ENCODE measurements at places on chromosomes 1 and 21. TPM values are rescaled to one million over a fixed set of nuclear protein-coding genes. Genes with fewer than 3 reads are reported as not detected.

RASAL2 gene
- 53.7 TPM for total RNA-seq

MAP3K21 gene
- total RNA-seq = 0.36 TPM

GPR25 gene
- total RNA-seq = not detected

BMP8B gene
- total RNA-seq = not detected

LRRIQ3 gene
- total RNA-seq = 0.65 TPM

S100B gene
- total RNA-seq = 1.5 TPM

NUP210L gene
- 0.16 TPM for total RNA-seq

WDR64 gene
- not detected for total RNA-seq

NID1 gene
- 148 TPM for total RNA-seq

NADK gene
- total RNA-seq = 86.5 TPM

CD53 gene
- total RNA-seq = not detected

COL9A2 gene
- total RNA-seq = 2.7 TPM

RSPH1 gene
- not detected for total RNA-seq

PGBD5 gene
- 0.16 TPM for total RNA-seq

TGFB2 gene
- 17.0 TPM for total RNA-seq

ARMH1 gene
- total RNA-seq = 0.97 TPM

S100A11 gene
- total RNA-seq = 138 TPM

PAPPA2 gene
- total RNA-seq = 0.12 TPM

EVI5 gene
- total RNA-seq = 43.5 TPM

KRTAP23-1 gene
- total RNA-seq = not detected

RIMS3 gene
- total RNA-seq = 0.36 TPM

TEKT2 gene
- total RNA-seq = not detected

HLCS gene
- total RNA-seq = 54.2 TPM

B3GALT5 gene
- total RNA-seq = 4.3 TPM

PEAR1 gene
- total RNA-seq = 5.0 TPM

IRF6 gene
- 2.1 TPM for total RNA-seq

KLF17 gene
- not detected for total RNA-seq

SH3BGR gene
- total RNA-seq = 0.97 TPM

MTARC1 gene
- 0.97 TPM for total RNA-seq

CAPN9 gene
- total RNA-seq = not detected

OVAAL gene
- total RNA-seq = not detected

IER5 gene
- 33.3 TPM for total RNA-seq

B3GALT2 gene
- total RNA-seq = 8.3 TPM

S100A5 gene
- total RNA-seq = not detected

ZNF695 gene
- 0.81 TPM for total RNA-seq

HHAT gene
- 8.1 TPM for total RNA-seq

S100A16 gene
- total RNA-seq = 225 TPM

DIRAS3 gene
- total RNA-seq = 2.2 TPM

PDE4B gene
- 26.8 TPM for total RNA-seq

SAMD13 gene
- total RNA-seq = 0.49 TPM

NLRP3 gene
- 0.24 TPM for total RNA-seq

TMEM269 gene
- total RNA-seq = under 0.01 TPM

ABL2 gene
- 110 TPM for total RNA-seq

CELA2B gene
- total RNA-seq = not detected

NIBAN1 gene
- 56.3 TPM for total RNA-seq

FOXD3 gene
- total RNA-seq = not detected

HES2 gene
- total RNA-seq = under 0.01 TPM

CALML6 gene
- 1.2 TPM for total RNA-seq

TMEM50B gene
- 46.3 TPM for total RNA-seq

ORC1 gene
- total RNA-seq = 0.97 TPM
